ENCODE measurements at places on chromosomes 1 and 21.
A peak's percentile ranks its signal among the peaks of the same experiment; 100 is the strongest.

- peaks cover 6% of the 10 kb centered on the region for H3K36me3 ChIP-seq
- peaks cover 5% of the 10 kb centered on the region for H3K4me1 ChIP-seq
- H3K27ac ChIP-seq, result no peak overlapping the region
- no peak overlapping the region for H3K4me3 ChIP-seq
Observed at GRCh38 chr1:169517558-169518186, 31.9 kb upstream of the SLC19A2 start.

DNA sequence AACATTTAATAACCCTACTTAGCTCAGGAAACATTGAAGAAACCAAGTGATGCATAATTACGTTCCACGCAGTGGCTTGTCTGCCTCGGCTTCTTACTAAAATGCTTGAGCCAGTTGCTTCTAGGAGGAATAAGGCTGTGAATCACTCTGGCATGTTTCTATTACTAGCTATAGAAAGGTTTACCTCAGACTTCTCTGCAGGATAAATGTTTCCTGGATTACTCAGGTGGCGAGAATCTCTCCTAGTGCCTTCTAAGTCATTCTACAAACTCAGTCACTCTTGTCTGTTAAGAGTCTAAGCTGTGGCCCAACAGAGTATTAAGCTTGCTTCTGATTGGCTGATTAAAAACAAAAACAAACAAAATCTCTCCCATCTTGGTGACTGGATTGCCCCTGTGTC, 92.0 kb upstream of the RALGPS2 start:
- peaks cover 5% of the 10 kb centered on the region for H3K36me3 ChIP-seq
- no peak for DNase-seq
- H3K4me3 ChIP-seq, result no peak overlapping the region
- H3K27ac ChIP-seq, result no peak overlapping the region

GRCh38 chr1:217622042-217622441, 8.8 kb downstream of the GPATCH2 start:
- no peak for DNase-seq
- H3K27ac ChIP-seq, result no peak overlapping the region
- peaks cover 5% of the 10 kb centered on the region for H3K4me1 ChIP-seq
- no peaks in the 10 kb centered on the region for H3K27me3 ChIP-seq

- H3K4me1 ChIP-seq, result peaks cover 56% of the 10 kb centered on the region
- H3K27me3 ChIP-seq, result no peaks in the 10 kb centered on the region
- DNase-seq, result no peak
- peak overlapping the region; percentile 99 for H3K4me3 ChIP-seq
- peaks cover 26% of the 10 kb centered on the region for H3K36me3 ChIP-seq
Observed at GRCh38 chr1:42955311-42956063, 3.2 kb downstream of the SLC2A1 start.

DNA sequence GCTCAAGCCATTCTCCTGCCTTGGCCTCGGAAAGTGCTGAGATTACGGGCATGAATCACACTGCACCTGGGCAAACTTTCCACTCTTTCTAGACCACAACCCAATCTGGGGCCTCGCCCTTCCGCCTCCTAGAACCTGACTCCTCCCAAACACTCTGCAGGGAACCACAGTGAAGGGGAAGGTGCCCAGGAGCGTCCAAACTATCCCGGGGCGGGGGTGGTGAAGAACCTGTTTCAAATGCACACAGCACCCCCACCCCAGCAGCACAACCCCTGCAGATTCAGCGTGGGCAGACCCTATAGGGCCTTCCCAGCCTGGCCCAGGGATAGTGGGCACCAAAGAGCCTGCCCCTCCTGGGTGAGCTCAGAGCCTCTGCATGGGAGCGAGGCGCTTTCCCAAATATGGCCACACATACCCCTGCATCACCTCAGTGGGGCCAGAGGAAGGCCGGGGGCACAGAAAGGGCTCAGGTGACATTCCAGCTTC, 86.9 kb downstream of the STUM start:
- peak overlapping the region; percentile 75 for H3K27ac ChIP-seq
- DNase-seq, result no peak
- peak overlapping the region; percentile 33 for H3K4me3 ChIP-seq
- H3K36me3 ChIP-seq, result peaks cover 9% of the 10 kb centered on the region
- no peaks in the 10 kb centered on the region for H3K27me3 ChIP-seq

GRCh38 chr1:214013614-214014377, 26.0 kb downstream of the PROX1 start:
- no peak overlapping the region for H3K4me3 ChIP-seq
- H3K27ac ChIP-seq, result no peak overlapping the region
- DNase-seq, result no peak
- no peaks in the 10 kb centered on the region for H3K36me3 ChIP-seq
- no peaks in the 10 kb centered on the region for H3K27me3 ChIP-seq
- no peaks in the 10 kb centered on the region for H3K4me1 ChIP-seq

- H3K4me1 ChIP-seq, result peaks cover 4% of the 10 kb centered on the region
- no peaks in the 10 kb centered on the region for H3K36me3 ChIP-seq
- no peak overlapping the region for H3K27ac ChIP-seq
- no peak for DNase-seq
- no peak overlapping the region for H3K4me3 ChIP-seq
Observed at GRCh38 chr1:175543447-175543846, 199.9 kb downstream of the TNR start.

DNA sequence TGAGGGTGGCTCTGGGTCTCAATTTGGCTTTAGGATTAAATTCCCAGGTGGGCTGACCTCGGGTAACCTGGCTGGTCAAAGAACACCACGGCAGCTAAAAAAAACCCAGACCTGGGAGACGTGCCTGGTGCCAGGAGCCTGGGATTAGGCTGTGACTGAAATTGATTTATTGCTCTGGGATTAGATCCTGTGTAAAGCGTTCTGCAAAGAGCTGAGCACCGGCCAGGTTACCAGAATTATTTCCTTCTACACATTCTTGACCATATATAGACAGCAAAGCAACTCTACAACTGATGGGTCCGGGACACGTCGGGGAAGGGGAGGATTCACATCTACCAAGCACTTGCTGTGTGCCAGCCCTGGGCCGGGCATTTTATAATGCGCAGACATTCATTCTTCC, 45.2 kb downstream of the TMCO4 start:
- H3K27ac ChIP-seq, result no peak overlapping the region
- H3K4me3 ChIP-seq, result no peak overlapping the region
- no peaks in the 10 kb centered on the region for H3K27me3 ChIP-seq
- H3K4me1 ChIP-seq, result no peaks in the 10 kb centered on the region

DNA sequence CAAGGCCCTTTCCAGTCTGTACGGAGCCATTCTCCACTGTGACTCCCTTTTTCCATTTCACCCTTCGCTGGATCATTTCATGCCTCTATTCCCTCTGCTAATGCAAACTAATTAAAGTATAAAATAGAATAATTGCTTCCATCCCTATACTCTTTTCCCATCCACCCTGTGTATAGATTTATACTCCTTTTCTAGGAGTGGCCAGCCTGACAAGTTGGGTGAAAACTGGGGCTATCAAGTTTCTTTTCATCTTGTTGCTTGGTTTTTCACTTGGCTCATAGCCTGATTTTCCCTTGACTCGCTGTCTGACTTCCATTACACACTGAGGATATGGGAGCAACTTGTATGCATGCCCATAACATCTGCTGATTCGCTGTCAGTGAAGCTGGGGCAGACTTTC, 107.0 kb downstream of the PLXNA2 start:
- H3K4me3 ChIP-seq, result no peak overlapping the region
- no peak for DNase-seq
- H3K27me3 ChIP-seq, result no peaks in the 10 kb centered on the region
- no peaks in the 10 kb centered on the region for H3K4me1 ChIP-seq

- DNase-seq, result no peak
- H3K36me3 ChIP-seq, result no peaks in the 10 kb centered on the region
Observed at GRCh38 chr1:212485913-212486618, 53.3 kb downstream of the NENF start.

DNA sequence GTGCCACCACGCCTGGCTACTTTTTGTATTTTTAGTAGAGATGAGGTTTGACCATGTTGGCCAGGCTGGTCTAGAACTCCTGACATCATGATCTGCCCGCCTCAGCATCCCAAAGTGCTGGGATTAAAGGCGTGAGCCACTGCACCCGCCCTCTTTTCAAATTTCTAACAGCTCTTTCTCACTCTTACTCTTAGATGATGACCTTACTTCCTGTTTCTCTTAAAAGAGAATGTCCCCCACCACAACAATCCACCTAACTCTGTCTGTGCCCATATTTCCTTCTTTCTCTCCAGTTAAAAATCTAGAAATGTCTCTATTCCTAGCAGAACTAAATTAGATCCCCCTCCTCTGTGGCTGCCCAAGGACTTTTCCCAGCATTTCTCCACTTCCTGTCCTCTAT, 46.6 kb upstream of the RGS2 start:
- no peaks in the 10 kb centered on the region for H3K36me3 ChIP-seq
- no peak overlapping the region for H3K4me3 ChIP-seq
- DNase-seq, result no peak
- no peaks in the 10 kb centered on the region for H3K4me1 ChIP-seq
- peaks cover 12% of the 10 kb centered on the region for H3K27me3 ChIP-seq

GRCh38 chr21:42272109-42272962, 42.9 kb downstream of the TFF3 start:
- peaks cover 26% of the 10 kb centered on the region for H3K4me1 ChIP-seq
- H3K27me3 ChIP-seq, result no peaks in the 10 kb centered on the region
- no peak overlapping the region for H3K27ac ChIP-seq
- H3K36me3 ChIP-seq, result peaks cover 10% of the 10 kb centered on the region

DNA sequence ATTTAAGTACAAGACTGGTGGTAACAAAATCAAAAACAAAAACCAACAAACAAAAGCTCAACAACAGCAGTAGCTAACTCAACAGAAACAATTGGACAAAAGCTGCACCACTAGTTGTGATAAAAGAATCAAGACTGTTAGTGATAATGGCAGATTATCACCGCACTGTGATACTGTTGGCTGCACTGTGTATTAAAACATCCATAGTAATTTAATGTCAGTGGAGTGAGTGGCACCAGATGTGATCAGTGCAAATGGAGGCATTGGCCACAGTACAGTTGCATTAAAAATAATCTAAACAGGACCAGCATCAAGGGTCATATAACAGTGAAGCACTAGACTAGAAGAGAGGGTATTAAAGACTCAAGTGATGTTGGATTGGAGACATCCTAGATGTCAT, 1341.3 kb downstream of the MRPL39 start:
- no peak overlapping the region for H3K27ac ChIP-seq
- no peak overlapping the region for H3K4me3 ChIP-seq
- peaks cover 5% of the 10 kb centered on the region for H3K36me3 ChIP-seq
- peaks cover 1% of the 10 kb centered on the region for H3K4me1 ChIP-seq
- DNase-seq, result no peak

DNA sequence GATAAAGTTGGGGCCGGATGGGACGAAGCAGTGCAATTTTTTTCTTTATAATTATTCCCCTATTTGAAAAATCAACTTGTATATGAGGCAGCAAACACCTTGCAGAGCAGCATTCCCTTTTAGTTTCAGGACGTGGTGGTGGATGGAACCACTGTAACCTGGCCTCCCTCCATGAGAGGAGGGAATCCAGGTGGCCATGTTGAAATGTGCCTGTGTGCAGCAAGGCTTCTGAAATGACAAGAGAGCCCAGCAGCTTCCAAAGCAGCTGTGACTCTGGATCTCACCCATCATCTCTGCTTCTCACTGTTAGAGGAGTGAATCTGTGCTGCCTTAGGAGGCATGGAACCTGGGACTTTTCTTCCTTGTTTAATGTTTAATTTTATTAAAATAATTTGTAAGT, 42.3 kb downstream of the NFIA start:
- H3K27me3 ChIP-seq, result peaks cover 14% of the 10 kb centered on the region
- DNase-seq, result no peak
- no peaks in the 10 kb centered on the region for H3K36me3 ChIP-seq

DNA sequence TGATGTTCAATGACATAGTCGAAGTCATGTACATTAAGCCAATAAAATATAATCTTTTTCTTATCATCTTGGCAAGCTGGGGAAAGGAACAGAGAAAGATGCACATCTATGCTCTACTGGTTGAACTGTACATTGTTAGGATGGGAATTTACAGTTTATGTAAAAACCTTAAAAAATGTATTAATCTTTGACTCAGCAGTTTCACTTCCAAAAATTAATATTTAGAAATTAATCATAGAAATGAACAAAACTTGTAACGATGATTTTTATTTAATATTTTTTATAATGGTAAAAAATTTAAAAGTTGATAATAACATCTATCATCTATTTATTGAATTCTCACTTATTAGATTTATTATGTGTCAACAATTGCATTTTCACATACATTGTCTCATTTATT, 5.7 kb upstream of the C1orf141 start:
- no peak overlapping the region for H3K27ac ChIP-seq
- no peaks in the 10 kb centered on the region for H3K36me3 ChIP-seq
- no peak for DNase-seq
- no peak overlapping the region for H3K4me3 ChIP-seq
- peaks cover 5% of the 10 kb centered on the region for H3K4me1 ChIP-seq

- H3K4me1 ChIP-seq, result no peaks in the 10 kb centered on the region
- no peak for DNase-seq
- no peaks in the 10 kb centered on the region for H3K27me3 ChIP-seq
Observed at GRCh38 chr1:186965847-186966246, 137.1 kb downstream of the PLA2G4A start.

GRCh38 chr21:31446226-31446855, 102.3 kb upstream of the TIAM1 start:
- no peaks in the 10 kb centered on the region for H3K36me3 ChIP-seq
- no peak overlapping the region for H3K27ac ChIP-seq
- no peak overlapping the region for H3K4me3 ChIP-seq
- H3K4me1 ChIP-seq, result peaks cover 14% of the 10 kb centered on the region

GRCh38 chr1:205672970-205673369, 7.3 kb downstream of the SLC45A3 start:
- H3K4me3 ChIP-seq, result no peak overlapping the region
- no peaks in the 10 kb centered on the region for H3K27me3 ChIP-seq
- H3K36me3 ChIP-seq, result no peaks in the 10 kb centered on the region
- no peak for DNase-seq
- peak overlapping the region; percentile 19 for H3K27ac ChIP-seq

GRCh38 chr21:43892984-43893535, 28.0 kb downstream of the AGPAT3 start:
- H3K27ac ChIP-seq, result no peak overlapping the region
- peaks cover 26% of the 10 kb centered on the region for H3K4me1 ChIP-seq
- H3K27me3 ChIP-seq, result no peaks in the 10 kb centered on the region
- no peaks in the 10 kb centered on the region for H3K36me3 ChIP-seq

- H3K4me1 ChIP-seq, result peaks cover 8% of the 10 kb centered on the region
- H3K36me3 ChIP-seq, result no peaks in the 10 kb centered on the region
- peak overlapping the region; percentile 74 for H3K4me3 ChIP-seq
- peaks cover 23% of the 10 kb centered on the region for H3K27me3 ChIP-seq
- peak overlapping the region; percentile 49 for H3K27ac ChIP-seq
Observed at GRCh38 chr21:38733972-38734546, 71.7 kb upstream of the ETS2 start.

GRCh38 chr1:66916320-66916719, 8.3 kb downstream of the DNAI4 start:
- no peaks in the 10 kb centered on the region for H3K4me1 ChIP-seq
- H3K36me3 ChIP-seq, result no peaks in the 10 kb centered on the region
- H3K4me3 ChIP-seq, result no peak overlapping the region
- DNase-seq, result no peak

GRCh38 chr1:23566304-23566703, 7.0 kb upstream of the ID3 start:
- no peak for DNase-seq
- H3K36me3 ChIP-seq, result no peaks in the 10 kb centered on the region
- peak overlapping the region; percentile 69 for H3K4me3 ChIP-seq
- no peaks in the 10 kb centered on the region for H3K27me3 ChIP-seq
- H3K27ac ChIP-seq, result peak overlapping the region; percentile 93
- H3K4me1 ChIP-seq, result peaks cover 60% of the 10 kb centered on the region

- peaks cover 16% of the 10 kb centered on the region for H3K4me1 ChIP-seq
- H3K36me3 ChIP-seq, result no peaks in the 10 kb centered on the region
- H3K27me3 ChIP-seq, result no peaks in the 10 kb centered on the region
- no peak overlapping the region for H3K27ac ChIP-seq
- no peak overlapping the region for H3K4me3 ChIP-seq
- no peak for DNase-seq
Observed at GRCh38 chr1:1344655-1345361, 4.4 kb downstream of the DVL1 start.
